ENCODE measurements at places on chromosomes 12 and 14.

GRCh38 chr12:6638305-6638704, 2.5 kb upstream of the LPAR5 start:
- peak; percentile 43 for DNase-seq

DNA sequence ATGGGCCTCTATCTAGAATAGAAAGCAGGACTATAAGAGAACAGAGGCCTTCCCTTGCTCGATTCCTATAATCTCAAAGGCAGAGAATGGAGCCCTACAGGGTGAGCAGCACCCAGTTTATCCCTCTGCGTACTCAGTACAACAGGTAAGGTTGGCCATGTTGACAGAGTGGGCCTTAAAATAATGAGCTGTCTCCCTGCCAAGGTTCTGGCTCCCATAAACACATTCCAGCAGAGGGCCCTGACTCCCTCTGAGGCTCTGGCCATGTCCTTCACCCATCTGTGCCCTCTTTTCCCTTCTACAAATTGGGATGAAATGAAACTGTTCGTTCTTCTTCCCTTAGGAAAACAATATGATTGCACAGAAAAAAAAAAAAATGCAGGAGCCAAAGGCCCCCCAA, 16.9 kb upstream of the PNMA1 start:
- DNase-seq, result no peak

- no peak for DNase-seq
Observed at GRCh38 chr14:61733972-61734371, 28.2 kb upstream of the SNAPC1 start.

- DNase-seq, result no peak
Observed at GRCh38 chr12:91954326-91954725, 191.3 kb downstream of the BTG1 start.

GRCh38 chr14:53929871-53930715, 26.5 kb downstream of the BMP4 start:
- no peak for DNase-seq

DNA sequence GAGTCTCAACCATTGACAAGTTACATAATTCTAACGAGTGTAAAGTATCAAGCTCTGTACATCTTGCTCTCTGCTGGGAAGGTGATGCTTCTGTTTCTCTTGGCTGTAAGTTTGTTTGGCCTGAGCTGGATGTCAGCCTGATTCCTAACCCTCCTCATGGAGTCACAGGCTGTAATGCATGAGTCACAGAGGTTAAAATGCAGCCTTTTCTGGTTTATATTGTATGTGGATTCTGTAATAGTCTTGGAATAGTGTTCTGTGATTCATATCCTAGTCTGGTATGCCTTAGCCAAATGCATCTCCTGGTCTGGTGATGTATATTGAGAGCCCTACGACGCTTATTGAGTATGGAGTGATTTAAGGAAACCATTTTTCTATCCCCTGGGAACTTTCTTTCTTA, 104.5 kb upstream of the FRMD6 start:
- no peak for DNase-seq

DNA sequence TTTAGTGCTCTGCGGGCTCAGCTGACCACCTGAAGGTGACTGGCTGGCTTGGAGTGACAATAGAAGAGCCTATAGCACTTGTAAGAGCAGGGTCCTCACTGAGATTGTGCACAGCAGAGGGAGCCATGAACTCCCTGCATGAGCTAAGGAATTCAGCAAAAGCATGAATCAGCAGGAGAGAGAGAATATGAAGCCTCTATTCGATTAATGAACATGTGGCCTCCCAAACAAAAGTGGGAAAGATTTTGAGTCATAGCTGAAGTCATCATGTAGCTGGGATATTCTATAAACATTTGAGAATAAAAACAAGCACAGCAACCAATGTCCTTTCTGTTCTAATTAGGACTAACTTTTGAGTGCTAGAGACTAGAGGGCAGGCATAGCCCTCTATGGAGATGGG, 626.6 kb downstream of the DIO2 start:
- DNase-seq, result no peak

- DNase-seq, result no peak
Observed at GRCh38 chr12:103975368-103975767, 9.7 kb downstream of the TDG start.

DNA sequence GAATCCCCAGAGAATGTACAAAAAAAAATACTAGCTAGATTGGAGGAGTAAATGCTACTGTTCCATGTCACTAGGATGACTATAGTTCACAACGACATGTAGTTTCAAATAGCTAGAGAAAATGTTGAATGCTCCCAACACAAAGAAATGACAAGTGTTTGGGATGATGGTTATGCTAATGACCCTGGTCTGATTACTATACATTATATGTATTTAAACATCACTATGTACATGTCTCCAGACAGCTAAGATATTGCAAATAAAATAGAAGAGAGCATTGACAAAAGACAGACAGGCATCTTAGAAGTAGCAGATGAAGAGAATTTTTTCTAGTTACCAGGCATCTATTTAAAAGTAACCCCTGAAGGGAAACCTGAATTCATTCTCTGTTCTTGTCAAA, 281.6 kb upstream of the SLC16A7 start:
- DNase-seq, result no peak

DNA sequence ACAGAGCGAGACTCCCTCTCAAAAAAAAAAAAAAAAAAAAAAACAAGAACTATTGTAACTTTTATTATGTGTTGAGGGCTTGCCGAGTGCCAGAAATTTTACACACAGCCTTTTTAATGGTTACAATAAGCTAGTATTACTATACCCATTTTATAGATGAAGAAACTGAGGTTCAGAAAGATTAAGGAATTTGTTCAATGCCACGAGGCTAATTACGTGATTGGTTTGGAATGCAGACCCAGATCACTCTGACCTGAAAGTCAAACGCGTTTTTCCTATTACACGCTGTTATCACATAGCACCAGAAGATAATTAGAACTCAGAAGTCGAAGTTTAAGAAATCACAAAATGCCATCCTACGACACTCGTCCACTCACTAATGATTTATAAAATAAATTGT, 48.9 kb upstream of the RAP1B start:
- no peak for DNase-seq

DNA sequence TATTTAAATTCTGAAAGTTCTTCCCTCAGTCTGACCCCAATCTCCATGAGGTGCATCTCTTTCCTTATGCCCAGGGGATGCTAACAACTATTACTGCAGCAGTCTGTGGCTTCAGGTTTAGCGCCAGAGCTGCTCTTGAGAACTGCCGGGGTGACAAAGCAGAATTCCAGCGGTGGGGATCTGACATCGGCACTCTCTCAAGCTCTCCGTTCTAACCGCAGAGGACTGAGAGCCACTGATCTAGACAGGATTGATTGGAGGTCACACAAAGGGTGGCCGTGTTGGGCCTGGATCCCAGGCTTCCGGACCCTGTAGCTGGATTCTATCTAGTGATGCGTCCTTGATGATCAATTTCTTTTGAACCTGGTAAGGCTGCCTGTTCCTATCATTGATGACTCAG, 155.6 kb upstream of the TMEM132C start:
- DNase-seq, result no peak

DNA sequence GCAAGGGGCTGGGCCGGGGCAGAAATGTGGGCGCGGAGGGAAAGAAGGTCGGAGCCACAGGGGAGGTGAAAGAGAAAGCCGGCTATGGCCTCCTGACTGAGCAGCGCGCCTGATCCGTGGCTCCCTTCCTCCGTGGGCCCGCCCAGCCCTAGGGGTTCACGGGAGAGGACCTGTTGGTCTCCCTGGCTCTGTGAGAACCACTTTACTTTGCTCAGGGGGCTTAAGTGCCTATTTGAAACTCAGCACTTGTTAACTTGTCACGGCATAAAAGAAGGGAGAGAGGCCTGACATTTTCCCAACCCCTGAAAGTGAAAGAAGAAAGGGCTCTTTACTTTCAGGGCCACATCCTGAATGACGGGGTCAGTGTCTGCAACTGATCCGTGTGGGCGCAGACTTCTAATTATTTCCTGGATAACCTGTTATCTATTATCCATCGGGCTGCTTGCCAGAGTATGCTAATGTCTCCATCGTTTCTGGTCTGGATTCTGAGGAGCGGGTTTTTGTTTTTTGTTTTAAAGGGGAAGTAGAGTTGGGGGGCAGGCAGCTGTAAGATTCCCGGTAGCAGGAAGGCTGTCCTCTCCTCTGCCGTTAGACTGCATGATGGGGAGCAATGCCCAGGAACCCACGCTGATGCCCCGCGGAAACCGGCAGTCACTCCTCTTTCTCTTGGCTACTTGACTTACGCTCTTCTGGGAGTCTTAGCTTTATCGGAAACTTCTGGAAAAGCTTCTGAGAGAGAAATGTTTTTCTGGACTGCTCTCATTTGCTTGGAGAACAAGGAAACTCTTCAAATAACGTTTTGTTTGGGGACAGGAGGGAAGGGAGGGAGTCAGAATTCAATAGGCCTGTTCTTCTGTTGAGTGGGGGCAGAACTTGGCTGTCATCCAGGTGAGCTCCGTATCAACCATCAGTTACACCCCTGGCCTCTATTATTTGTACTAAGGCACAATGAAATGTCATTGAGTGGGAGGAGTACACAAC, 127.7 kb upstream of the MAX start:
- peak; percentile 26 for DNase-seq

DNA sequence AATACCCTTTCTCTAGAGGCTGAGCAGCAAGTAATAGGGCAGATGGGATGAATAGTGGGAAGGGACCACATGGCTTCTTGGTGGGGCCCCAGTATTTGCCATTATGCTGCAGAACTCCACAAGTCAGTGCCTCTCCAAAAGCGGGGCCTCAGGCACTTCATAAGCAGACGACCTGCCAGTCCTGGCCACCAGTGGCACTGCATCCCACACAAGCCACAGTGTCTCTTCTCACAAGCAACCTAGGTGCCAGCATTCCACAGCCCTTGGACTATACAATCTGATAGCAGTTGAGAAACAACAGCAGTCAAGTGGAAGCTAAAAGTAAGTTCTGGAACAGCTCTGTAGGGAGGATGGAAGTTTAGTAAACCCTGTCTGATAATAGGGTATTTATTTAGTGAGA, 4.2 kb upstream of the SLC8A3 start:
- DNase-seq, result no peak

DNA sequence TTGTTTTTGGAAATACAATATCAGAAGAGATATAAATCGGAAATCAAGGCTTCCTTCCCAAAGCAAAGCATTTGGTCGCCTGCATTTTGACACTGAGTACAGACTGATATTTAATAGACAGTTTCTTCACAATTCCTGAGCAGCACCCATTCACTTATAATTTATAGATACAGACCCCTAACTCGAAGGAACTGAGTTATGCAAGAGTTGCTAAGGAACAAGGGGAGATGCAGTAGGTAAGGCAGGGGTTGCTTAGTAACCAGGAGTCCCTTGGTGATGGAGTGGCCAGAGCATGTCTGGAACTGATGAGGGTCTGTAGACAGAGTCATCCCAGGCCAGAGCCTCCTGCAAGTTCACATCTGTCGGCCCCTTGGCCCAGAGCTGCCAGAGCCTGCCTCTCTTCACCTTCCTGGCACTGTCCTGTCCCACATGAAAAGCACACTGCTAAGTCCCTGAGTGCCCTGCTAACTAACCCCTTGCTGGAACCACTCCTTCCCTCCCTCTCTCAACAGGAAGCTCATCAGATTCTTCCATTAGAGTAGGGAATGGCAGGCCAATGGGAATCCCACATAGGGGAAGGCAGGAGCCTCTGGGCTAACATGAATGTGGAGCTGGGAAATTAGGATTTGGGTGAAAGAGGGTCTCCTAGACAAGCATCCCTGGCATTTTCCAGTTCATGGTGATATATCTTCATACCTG, 3.6 kb upstream of the DHRS2 start:
- DNase-seq, result no peak

DNA sequence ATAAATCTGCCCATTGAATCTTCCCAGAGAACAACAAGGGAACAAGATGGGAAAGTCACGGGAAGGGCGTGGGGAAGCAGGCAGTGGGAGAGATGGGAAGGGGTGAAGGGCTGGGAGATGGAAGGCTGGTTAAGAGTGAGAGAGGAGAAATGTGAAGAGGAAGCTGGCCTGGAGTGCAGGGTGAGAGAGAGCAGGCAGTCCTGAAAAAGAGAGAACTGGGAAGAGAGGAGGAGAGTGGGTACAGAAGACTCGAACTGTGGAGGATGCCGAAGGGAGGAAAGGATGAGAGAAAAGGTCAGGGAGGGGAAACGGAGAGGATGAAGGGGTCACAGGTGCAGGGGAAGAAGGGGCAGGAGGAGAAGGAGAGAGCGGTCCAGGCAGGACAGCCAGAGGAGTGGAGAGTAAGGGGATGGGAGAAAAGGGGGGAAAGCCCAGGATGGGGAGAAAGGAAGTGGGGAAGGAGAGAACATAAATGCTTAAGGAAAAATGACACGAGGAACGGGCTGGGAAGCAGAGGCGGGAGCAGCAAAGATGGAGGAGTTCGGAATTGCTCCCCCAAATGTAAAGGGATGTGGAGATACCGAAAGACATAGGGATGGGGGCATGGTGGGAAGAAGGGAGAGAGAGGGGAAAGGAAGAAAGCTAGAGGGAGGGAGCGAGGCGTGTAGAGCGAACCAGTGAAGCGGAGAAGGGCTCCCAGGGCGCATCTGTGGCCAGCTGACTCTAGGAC, 1.2 kb downstream of the PIANP start:
- no peak for DNase-seq

DNA sequence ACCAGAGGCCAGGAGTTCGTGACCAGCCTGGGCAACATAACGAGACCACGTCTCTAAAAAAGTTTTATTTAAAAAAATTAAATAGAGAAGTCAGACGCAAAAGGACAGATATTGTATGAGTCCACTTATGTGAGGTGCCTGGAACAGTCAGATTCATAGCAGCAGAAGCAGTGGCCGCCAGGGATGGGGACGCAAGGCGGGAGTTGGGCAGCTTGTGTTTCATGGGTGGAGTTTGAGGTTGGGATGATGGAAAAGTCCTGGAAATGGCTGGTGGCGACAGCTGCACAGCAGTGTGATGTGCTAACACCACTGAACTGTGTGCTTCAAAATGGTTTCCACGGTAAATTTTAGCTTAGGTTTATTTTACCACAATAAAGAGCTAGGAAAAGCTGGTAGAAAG, 57.6 kb upstream of the DDX11 start:
- DNase-seq, result no peak

DNA sequence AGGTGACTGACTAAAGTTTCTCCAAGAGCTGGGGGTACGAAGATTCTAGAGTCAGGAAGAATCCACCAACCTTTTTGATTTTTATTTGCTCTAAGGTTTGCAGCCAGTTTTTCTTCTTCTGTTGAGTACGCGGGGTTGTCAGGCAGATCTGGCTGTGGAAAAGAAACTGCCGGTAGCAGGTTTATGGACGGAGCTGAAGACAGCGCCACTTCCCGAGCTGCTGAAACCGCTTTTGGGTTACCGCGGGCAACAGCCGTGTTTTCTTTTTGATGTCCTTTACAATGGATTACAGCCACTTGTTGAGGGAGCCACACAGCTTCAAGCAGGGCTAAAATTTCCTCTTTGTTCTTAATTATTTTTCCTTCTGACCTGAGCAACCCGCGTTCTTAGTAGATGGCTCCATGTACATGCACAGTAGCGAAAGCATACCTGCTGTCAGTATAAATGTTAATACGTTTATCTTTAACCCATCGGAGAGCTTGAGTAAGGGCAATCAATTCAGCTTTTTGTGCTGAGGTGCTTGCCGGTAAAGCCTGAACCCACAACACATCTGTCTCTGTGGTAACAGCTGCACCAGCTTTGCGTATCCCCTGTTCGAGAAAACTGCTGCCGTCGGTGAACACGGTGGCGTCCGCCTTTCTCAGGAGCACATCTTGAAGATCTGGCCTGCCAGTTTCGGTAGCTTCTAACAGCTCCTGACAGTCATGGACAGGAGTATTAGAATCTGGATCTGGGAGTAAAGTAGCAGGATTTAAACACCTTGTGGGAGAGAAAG, 674.3 kb downstream of the TMEM121 start:
- DNase-seq, result no peak

Measured in CD4-positive, alpha-beta T cell treated with Interleukin-15 for 1 hour (primary cell).